Posterior cingulate gyrus (tissue), 11 donors: ENCODE measurements at places on chromosomes 11 and 22.

DNA sequence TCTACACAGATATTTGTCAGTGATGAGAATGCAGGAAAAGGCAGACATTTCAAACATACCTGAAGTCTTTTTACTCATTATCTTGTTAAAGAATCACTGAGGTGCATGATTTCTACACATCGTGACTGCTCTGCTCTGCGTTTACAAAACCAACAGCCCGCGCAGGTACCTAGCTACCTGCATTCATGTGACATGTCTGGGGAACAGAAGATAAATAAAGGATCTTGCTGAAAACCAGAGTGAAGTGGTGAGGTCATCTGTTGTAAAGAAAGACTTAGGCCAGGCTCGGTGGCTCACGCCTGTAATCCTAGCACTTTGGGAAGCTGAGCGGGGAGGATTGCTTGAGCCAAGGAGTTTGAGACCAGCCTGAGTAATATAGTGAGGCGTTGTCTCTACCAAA lies 15.7 kb downstream of the ASPHD2 start:
- DNase-seq, result no peak

DNA sequence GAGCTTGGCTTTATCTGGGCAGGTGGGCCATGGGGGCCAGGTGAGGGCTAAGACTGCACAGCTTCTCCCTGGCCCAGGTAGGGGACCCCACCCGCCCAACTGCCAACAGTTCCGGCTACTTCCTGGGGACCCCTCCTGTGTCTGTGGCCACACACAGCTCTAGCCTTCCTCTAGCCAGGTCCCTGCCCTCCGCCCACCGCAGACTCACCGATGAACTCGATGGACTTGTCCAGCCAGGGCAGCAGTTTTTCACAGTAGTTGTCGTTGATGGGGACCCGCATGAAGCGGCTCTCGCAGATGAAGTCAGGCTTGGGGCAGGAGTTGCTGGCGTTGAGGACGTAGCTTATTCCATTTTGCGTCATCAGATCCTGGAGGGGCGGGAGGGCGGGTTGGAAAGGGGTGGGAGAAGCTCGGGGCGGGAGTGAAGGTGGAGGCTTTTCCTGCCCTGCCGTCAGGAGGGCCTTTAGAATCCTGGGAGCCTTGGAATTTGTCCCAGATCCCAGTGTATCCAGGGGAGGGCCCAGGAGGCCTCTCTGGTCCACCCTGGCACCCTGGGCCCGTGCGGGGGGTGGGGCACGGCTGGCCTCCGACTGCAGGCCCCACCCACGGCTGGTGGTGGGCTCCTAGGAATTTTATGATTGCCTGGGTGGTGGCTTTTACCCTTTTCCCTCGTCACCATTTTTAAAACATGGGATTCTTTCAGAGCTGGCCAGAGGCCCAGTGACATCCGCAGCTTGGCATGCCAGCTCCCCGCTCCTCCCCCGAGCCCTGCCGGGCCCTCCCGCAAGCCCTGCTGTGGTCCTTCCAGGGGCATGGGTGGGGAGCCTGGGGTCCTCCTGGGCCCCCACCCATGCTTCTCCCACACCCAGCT lies 13.9 kb downstream of the DUSP8 start:
- DNase-seq, result no peak

GRCh38 chr22:47816863-47817210 lies 1054.4 kb downstream of the TBC1D22A start:
- DNase-seq, result no peak

DNA sequence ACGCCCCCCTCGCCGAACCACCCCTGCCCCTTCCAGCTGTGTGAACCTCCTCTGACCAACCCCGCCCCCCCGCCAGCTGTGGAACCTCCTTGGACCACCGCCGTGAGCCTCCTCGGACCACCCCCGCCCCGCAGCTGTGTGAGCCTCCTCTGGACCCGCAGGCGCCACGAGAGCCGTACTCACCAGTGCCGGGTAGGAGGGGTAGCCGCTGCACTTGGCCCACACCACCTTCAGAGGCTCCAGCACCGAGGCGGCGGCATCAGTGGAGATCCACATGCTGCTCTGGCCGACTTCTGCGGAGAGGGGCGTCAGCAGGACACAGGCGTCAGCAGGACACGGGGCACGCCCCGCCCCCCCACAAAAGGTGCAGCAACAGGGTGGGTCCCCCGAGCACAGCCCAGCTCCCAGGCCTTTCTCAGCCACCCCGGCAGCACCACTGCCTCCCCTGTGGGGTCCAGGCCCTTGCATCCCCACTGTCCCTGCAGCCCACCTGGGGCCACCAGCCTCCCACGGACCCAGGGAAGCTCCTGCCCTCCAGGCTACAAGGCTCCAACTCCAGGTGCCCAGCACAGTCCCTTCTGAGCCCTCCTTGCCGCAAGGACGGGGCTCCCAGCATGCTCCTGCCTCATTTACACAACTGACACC lies 51.7 kb downstream of the BRD1 start:
- no peak for DNase-seq

GRCh38 chr22:29503811-29504372 lies 23.9 kb downstream of the NEFH start:
- no peak for DNase-seq

GRCh38 chr11:36062796-36063365 lies 119.0 kb downstream of the LDLRAD3 start:
- no peak for DNase-seq

DNA sequence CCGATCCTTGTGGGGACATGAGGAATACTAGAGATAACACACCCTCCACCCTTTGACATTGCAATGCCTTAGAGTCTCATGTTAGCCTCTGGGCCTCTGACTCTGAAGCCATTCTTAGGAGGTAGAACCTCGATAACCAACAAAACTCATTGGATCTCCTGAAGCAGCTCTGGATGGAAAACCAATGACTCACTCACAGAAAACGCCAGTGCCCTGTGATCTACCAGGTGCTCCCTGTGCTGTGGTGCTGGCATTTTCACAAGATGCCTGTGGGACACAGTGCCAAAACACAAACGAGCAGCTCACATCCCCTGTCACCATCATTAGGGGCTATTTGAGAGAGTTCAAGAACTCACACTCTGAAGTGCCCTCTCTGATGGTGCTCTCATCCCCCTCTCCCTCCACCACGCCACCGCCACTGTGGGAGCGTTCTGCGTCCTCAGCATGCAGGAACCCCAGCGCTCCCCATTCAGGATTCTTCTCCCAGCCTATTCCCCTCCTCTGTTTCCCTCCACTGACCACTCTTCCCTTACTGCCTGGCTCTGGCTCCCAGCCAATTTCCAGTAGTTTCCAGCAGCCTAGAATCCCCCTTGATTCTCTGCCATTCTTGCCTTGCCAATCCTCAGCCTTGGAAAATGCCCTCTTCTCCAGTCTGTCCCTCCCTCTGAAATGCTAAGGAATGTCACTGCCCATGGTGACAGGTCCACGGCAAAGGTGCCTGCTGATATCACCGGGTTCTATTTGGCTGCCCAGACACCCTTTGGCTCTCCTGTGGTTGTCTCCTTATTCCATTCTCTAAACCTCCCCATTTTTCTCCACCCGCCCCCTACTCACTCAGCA lies 4.7 kb upstream of the POLD4 start:
- DNase-seq, result peak; percentile 19

- DNase-seq, result peak; percentile 57
Measured at GRCh38 chr22:21972293-21972779, 10.3 kb downstream of the TOP3B start.

DNA sequence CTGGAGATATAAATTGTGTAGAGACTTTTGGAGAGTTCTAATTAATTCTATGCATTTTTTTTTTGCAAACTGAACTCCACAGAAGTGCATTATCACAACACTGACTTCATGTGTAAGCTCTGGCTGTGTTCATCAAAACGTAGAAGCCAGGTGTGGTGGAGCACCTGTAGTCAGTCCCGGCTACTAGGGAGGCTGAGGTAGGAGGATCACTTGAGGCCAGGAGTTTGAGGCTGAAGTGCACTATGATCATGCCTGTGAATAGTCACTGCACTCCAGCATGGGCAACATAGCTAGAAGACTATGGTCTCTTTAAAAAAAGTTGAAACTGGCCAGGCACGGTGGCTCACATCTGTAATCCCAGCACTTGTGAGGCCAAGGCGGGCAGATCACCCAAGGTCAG lies 20.6 kb downstream of the TCF20 start:
- DNase-seq, result no peak

DNA sequence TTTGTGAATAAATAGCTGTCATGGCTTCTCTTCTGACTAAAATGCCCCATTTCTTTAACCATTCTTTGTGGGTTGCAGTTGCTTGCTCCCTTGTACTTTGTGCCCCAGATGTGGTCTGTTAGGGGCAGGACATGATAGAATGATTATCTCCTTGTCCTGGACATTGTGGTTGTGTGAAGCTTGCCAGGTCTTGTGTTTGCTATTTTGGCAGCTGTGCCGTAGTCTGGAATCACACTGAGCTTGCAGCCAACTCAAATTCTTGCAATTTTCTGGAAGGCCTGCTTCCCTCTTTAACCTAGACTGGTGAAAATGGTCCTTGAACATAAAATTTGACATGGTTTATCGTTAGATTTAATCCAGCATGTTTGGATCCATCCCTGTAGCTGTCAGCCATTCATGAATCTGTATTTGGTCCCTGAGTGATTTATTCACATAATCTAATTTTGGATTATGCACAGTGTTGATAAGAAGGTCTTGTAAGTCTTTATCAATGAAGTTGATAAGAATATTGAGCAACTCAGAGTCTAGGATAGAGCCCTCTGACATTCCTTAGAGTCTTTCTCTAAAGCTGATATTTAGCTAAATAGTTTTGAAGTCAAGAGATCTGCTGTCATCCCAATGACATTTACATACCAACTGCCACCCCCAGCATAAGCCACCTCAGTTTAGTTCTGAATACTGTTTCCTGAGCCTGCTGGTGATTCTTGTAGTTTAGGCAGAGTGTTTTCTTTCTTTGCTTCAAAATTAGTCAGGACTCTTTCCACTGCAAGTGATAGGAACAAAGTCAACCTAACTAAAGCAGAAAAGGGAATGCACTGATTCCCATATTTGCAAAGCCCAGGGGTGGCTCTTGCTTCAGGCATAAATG lies 9.8 kb downstream of the SPON1 start:
- no peak for DNase-seq

DNA sequence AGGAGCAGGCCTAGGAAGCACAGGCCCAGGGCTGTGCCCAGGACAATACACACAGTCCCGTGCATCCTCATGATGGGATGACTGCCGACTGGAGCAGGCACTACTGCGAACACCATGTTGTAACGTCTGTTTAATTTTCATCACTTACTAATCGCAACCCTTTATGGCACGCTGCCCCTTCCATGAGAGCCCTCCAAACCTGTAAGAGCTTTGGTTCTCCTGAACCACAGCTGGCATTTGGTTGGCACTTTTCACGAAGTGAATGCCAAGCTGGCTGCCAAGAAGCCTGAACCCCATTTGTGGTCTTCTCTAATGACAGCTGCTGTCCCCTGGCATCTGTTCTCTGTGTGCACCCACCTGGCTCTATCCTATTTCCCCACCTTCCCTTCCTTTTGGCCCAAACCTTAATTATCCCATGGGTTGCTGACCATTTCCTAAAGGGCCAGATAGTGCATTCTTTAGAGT lies 36.5 kb downstream of the APOL1 start:
- DNase-seq, result no peak

- no peak for DNase-seq
Measured at GRCh38 chr11:18332302-18332701, 9.9 kb downstream of the GTF2H1 start.

DNA sequence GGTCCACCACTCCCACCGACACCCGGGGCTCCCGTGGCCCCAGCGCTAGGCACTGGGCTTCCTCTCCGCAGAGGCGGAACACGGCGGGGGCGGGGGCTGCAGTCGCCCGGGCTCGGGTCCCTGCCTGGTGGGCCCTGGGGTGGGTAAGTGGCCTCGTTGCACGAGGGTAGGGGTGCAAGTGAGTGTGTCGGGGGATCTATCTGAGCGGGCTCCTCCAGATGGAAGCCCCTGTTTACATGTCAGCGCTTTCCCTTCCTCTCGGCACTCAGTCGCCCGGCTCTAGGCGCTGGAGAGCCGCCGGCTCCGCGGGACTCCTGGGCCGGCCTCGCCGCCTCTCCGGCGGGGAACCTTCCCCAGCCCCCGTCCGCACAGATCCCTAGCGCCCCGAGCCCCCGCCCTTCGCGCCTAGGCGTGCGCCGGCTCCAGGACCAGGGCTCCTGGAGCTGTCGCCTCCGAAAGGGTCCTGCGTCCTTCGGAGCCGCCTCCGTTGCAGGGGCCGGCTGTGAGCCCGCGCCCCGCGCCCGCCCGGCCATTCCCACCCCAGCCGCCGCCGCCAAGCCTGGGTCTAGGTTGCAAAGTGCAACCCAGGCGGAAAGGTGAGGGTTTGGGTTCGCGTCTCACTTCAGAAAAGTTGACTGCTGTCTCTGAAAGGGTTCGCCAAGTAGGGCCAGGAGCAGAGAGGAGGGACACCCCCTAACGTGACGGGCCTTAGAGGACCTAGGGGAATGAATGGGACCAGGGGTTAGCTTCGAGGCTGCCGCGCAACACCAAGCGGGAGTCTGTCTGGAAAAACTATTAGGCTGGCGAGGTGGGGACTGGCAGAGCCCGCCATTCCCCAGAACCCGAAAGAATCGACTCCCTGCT lies 978 bp downstream of the FLI1 start:
- DNase-seq, result no peak

GRCh38 chr22:43624144-43624998 lies 187.7 kb downstream of the EFCAB6 start:
- DNase-seq, result no peak

DNA sequence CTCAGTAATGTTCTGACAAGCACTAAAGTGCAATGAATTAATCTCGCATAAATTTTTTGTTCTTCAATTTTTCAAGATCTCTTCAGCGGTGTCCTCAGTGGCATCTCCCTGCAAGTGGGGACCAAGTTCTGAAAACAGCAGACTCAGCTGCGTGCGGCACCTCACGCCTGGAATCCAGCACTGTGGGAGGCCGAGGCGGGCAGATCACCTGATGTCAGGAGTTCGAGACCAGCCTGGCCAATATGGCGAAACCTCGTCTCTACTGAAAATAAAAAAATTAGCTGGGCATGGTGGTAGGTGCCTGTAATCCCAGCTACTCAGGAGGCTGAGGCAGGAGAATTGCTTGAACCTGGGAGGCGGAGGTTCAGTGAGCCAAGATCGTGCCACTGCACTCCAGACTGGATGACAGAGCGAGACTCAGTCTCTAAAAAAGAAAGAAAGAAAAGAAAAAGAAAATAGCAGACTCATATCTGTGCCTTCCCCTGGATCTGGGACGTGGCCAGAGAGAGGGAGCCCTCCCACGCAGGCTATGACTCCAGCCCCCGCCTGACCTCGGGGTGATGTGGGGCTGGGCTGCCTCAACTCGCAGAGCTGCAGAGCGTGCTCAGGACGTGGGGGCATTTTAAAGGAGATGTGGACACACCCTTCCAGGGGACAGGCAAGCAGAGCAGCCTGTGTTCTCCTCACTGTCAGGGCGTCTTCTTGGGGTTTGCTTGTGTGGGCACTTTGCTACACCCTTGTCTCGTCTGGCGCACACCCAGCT lies 346.6 kb downstream of the BRD1 start:
- no peak for DNase-seq
